ENCODE measurements at places on chromosomes 11 and 22.

DNA sequence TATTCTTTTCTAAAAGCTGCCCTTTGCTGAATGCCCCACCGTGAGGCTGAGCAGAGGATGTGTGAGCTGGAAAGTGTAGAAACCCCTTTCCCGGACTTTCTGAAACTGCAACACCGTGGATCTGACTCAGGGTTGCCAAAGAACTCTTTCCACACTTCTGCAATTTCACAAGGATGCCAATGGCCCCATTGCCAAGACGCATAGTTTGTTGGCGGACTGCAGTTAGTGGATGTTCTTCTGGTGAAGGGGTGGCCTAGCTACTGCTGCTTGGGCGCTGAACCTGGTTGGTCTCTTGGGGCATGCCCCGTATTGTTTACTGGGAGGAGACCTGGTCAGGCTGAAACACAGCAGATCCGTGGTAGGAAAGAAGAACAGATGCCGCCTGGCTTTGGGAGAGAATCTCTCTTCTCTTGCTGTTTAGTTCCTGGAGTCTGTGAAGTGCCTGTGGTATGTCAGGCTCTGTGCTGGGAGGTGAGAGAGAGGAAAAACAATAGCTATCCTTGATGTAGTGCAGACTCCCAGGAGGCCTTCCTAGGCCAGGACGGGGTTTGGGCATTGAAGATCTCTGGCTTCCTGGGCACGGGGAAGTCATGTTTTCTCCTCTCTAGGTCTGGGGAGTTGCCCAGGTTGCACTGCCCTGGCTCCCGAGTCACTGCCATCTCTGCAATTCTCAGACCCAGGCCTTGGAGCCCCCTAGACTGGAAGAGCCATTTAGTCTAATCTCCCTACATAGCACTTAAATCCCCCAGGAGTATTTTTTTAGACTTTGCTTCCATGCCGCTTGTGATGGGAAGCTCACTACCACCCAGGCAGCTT, 26.9 kb downstream of the CD82 start:
- DNase-seq, result no peak

GRCh38 chr11:68215087-68215445, 2.0 kb upstream of the KMT5B start:
- no peak for DNase-seq

DNA sequence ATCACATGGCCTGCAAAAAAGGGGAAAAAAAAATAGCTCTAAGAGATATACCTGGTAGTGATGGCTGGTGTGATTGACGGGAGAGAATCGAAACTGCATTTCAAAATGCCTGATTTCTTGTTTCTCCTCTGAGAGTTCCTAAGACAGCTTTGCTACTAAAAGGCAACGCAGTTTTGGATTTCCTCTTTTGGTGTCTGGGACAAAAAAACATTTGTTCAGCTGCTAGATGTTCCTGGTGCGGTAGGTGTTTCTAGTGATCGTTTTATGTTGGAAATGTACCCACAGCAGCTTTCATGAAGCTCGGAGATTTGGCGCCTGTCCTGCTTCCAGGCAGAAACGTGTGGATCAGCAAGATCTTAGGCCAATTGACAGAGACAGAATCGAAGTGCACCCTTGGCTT, 18.1 kb downstream of the P2RX3 start:
- DNase-seq, result no peak

GRCh38 chr11:125276619-125276976, 112.0 kb downstream of the PKNOX2 start:
- DNase-seq, result no peak

DNA sequence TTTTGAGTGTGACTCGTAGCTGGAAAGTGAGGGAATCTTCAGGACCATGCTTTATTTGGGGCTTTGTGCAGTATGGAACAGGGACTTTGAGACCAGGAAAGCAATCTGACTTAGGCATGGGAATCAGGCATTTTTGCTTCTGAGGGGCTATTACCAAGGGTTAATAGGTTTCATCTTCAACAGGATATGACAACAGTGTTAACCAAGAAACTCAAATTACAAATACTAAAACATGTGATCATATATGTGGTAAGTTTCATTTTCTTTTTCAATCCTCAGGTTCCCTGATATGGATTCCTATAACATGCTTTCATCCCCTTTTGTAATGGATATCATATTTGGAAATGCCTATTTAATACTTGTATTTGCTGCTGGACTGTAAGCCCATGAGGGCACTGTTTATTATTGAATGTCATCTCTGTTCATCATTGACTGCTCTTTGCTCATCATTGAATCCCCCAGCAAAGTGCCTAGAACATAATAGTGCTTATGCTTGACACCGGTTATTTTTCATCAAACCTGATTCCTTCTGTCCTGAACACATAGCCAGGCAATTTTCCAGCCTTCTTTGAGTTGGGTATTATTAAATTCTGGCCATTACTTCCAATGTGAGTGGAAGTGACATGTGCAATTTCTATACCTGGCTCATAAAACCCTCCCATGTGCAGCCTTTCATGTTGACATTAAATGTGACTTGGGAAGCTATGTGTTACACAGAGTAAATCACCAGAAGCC, 11.0 kb downstream of the OR51E1 start:
- DNase-seq, result no peak

GRCh38 chr11:68780829-68781228, 29.5 kb upstream of the TESMIN start:
- no peak for DNase-seq

DNA sequence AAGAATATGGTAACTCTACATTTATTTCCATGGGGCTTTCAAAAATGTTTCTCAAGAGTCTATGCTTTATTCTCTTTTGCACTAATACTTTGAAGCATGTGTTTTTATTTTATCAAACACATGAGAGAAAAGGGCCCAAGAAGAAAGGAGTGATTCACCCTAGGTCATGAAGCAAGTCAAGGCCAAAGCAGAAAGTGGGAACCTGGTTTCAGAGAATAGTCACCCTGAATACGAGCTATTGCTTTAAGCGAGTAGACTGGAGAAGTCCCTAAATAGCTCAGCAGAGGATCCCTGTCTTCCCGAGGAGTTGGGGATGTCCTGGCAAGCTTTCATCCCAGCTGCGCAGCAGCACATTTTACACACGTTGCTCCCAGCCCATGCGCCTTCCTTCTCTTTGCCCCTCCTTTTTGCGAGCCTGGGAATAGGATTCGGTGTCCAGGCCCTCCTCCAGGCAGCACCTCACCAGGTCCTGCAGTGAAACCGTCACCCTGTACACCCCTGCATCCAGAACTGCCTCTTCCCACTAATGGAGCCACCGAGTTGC, 19.1 kb downstream of the MPEG1 start:
- DNase-seq, result no peak

- no peak for DNase-seq
Observed at GRCh38 chr11:2259466-2259830, 10.9 kb downstream of the ASCL2 start.

GRCh38 chr22:33427461-33427860, 369.3 kb upstream of the SYN3 start:
- DNase-seq, result no peak

- DNase-seq, result no peak
Observed at GRCh38 chr11:12005476-12005875, 3.0 kb downstream of the DKK3 start.

DNA sequence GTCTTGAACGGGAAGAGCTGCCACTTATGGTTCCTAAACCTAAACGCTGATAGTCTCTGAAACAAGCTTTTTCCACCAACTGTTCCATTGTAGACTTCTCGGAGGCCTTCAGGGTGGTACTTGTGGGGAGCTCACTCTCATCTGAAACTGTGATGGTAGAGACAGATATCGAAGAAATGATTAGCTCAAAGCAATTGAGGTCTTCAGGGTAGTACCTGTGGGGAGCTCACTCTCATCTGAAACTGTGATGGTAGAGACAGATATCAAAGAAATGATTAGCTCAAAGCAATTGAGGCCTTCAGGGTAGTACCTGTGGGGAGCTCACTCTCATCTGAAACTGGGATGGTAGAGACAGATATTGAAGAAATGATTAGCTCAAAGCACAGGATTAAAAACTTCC, 175.7 kb downstream of the SWAP70 start:
- no peak for DNase-seq

- peak; percentile 52 for DNase-seq
Observed at GRCh38 chr22:24421428-24421931, 5.9 kb upstream of the ADORA2A start.

DNA sequence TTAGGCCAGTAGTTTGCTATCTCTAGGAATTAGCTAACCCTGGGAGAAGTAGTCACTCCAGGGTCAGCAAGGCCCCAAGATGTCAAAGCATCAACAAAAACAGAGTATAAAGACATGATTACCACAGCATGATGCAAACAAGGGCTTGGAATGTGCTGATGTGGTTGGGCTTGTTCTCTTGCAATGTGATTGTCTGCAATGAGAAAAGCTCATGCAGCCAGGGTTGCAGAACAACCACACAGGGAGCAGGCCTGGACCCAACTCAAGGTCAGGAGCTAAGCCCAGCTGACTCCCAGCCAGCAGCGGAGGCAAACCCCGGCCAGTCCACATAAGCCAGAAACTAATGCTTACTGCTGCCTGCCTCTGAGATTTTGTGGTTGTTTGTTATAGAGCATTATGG, 132.4 kb upstream of the ZC3H12C start:
- DNase-seq, result no peak

DNA sequence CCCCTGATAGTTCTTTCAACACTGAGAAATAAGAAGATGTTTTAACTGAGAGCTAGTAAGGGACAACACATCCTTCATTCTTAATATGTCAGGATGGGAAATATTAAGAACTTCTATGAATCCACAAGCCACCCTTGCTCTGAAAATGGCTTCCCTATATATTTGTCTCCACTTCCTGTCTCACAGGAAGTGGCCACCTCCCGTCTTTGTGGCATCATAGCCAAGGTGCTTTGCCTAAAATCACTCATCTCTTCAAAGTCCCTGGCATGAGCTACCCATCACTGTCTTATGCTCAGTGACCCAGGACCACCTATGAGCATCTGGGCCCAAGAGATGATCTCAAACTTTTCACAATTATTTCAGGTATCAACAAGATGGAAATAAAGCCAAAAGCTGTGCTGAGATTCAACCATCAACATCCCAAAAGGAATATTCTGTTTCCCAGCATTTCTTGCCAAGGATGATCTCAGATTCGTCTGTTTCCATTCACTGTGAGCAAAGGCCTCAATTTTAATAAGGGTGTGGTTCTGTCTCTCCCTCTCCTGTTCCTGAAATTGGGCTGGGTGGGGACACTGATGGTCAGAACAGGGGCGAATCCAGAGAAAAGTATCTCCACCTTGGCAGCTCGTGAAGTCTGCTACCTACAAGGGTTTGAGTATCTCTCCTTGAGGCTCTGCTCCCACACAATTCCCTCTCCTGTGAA, 493.9 kb downstream of the MN1 start:
- no peak for DNase-seq

DNA sequence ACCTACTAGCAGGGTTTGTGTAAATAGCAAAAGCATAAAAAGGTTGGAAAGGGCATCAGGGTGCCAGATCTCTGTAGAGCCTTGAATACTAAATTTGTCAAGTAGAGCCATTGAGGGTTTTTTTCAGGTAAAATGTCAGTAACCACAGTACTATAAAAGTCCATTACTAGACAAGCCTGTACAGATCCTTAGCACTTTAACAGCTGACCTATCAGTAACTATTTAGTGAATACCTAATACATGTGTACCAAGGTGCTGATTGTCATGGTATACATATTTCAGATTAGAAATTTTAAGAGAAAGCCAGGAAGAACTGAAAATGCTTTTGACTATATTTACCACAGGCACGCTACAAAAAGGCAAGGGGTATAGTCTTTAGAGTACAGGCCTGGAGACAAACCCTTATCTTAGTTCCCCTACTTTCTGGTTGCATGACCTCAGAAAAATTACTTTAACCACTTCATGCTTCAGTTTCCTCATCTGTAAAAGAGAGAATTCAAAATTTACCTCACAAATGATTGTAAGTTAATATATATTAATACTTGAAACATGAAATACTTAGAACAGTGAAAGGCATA, 57.9 kb downstream of the RAB38 start:
- DNase-seq, result no peak

DNA sequence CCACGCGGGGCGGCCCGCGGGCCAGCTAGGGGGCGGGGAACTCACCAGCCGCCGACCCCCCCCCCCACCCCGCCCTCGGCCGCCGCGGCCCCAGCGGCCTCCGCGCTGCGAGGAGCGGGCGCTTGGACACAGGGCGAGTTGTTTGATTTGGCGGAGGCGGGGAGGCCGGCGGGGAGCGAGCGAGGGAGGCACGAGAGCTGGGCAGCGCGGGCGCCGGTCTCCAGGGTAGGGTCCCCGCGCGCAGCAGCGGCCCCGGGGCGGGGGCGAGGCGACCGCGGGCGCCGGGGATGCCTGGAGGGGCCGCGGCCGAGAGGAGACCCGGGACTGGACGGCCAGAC, 64.4 kb downstream of the NAV2 start:
- DNase-seq, result no peak

DNA sequence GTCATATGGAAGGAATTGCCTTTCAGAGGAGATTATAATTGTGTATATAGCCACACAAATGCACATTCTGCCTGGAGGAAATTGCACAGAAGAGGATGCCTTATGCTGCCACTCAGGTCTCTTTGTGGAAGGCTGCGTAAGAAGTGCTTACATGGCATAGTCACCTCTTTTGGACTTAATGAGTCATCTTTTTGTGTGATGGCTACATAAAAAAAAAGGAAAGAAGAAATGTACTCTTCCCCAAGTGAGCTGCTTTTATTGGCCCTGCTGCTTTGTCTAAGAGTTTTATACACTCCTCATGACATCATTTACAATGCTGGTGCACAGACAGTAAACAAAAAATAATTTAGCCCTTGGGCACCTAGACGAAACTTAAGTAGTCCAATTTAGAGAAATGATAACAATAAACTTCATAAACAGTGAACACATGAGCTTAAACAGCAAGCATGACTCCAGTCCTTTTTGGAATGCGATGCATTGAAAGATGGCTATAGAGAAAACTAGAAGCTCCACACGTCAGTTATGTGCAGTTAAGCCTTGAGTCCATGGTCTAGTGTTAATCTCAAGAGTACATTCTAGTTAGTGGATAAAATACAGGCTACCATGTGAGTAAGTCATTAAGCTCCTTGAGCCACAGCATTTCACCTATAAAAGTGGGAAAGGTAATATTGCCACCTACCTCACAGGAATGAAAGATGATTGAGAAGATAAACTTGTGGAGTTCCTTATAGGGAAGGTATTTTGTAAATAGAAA, 12.0 kb downstream of the CSTPP1 start:
- DNase-seq, result no peak

GRCh38 chr22:30434843-30435242, 9.3 kb downstream of the MTFP1 start:
- no peak for DNase-seq

DNA sequence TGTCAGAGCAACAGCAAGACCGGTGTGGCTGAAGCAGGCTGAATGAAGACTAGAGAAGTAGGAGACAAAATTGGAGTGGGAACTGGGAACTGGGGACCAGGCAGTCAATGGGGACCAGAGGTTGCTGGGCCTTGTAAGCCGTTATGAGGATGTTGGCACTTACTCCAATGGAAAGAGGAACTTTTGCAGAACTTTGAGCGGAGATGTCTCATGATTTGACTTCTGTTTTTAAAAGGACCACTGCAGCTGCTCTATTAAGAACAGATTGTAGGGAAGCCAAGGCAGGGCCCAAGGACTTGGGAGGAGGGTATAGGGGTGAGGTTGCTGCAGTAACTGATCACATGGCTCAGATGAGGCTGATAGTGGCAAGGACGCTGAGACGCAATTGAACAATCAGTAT, 34.2 kb downstream of the IL18 start:
- DNase-seq, result no peak

- DNase-seq, result no peak
Observed at GRCh38 chr11:111826322-111826950, 44.9 kb downstream of the ALG9 start.

GRCh38 chr11:279966-280705, 1.9 kb downstream of the NLRP6 start:
- DNase-seq, result peak; percentile 58

All from naive thymus-derived CD4-positive, alpha-beta T cell (primary cell).